ENCODE measurements at places on chromosomes 7 and 10. TPM values are rescaled to one million over a fixed set of nuclear protein-coding genes. Genes with fewer than 3 reads are reported as not detected.

DNA sequence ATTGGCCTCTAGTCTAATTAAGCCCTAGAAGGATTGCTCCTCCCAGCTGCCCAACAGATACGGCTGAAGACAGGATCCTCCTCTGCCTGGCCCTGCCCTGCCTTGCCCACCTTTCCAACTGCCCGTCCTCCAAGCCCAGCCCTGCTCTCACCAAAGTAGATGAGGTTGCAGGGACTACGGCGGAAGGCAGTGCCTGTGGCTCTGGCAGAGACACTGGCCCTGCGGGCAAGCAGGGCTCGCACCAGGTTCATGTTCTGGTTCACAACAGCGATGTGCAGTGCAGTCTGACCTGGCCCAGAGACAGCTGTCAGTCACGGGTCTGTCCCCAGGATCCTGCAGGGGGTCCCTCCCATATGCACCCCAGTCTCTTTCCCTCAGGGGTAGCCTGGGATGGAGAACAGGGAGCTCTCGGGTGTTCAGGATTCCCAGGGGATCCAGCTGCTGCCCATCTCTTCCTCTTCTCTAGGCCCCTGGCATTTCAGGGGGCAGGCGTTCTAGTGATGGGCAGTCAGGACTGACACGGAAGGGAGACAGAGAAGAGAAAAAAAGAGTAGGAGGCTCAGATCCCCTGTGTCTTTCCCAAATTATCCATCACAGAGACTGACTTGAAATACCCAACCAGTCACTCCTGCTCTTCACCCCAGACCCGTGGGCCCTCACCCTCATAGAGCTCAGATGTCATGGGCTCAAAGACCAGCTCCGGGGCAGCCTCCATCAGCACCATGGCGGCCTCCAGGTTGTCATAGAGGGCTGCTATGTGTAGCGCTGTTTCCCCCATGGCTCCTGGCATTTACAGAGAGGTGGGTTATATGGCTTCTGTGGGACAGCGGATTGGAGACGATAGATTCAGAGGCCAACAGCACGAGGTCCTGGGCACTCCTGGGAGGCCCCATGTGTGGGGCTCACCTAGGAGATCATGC lies 8.3 kb downstream of the TRPV6 start:
- H3K4me1 ChIP-seq = no peaks in the 10 kb centered on the region
- H3K27ac ChIP-seq = no peak overlapping the region
- DNase-seq = no peak
- no peaks in the 10 kb centered on the region for H3K36me3 ChIP-seq
- H3K27me3 ChIP-seq = no peaks in the 10 kb centered on the region

DNA sequence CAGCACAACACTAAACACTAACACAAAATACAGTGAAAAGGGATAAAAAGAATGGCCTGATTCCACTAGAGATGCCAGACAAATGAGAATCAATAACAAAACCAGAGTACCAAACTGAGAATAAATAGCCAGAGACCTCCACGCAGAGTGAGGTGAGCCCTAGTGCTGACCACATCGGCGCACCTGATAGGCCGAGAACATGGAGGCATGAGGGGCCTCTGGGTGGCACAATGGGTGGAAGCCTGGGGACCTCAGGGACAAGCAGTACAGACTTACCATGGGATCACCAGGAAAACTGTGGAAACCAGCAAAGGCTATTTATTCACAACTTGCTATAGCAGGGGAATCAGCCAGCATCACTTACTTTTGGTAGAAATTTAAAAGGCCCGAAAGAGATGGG lies 1.8 kb upstream of the CSGALNACT2 start:
- H3K4me1 ChIP-seq = peaks cover 7% of the 10 kb centered on the region
- no peak for DNase-seq
- H3K27me3 ChIP-seq = no peaks in the 10 kb centered on the region

The SMO gene
- 82.9 TPM for total RNA-seq

The NRP1 gene
- total RNA-seq = 327 TPM

The FGL2 gene
- total RNA-seq = 0.14 TPM

DNA sequence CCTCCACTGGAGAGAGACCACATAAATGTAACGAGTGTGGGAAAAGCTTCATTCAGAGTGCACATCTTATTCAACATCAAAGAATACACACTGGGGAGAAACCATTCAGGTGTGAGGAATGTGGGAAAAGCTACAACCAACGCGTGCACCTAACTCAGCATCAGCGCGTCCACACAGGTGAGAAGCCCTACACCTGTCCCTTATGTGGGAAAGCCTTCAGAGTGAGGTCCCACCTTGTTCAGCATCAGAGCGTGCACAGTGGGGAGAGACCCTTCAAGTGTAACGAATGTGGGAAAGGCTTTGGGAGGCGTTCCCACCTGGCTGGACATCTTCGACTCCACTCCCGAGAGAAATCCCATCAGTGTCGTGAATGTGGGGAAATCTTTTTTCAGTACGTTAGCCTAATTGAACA lies 20.6 kb downstream of the FAM200A start:
- H3K4me1 ChIP-seq = no peaks in the 10 kb centered on the region
- H3K27me3 ChIP-seq = no peaks in the 10 kb centered on the region
- no peak overlapping the region for H3K4me3 ChIP-seq
- H3K36me3 ChIP-seq = peaks cover 29% of the 10 kb centered on the region

DNA sequence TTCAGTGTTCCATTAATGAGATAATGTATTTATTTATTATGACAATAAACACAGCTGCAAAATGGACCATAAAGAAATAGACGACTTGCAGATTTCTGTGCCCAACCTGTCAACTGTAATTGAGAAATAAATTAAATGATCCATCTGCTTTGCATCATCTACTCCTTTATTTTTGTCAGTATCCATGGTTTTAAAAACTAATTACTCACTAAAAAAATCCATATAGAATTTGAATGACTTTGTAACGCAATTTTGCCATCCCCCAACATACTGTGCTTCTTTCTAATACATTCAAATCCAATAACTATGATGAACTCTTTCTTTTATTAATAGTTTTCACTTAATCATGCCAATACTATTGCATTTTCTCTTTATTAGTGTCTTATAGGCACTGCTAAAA lies 388.5 kb upstream of the SORCS1 start:
- DNase-seq = no peak
- no peaks in the 10 kb centered on the region for H3K27me3 ChIP-seq
- H3K4me1 ChIP-seq = no peaks in the 10 kb centered on the region
- H3K36me3 ChIP-seq = no peaks in the 10 kb centered on the region
- no peak overlapping the region for H3K27ac ChIP-seq

The EBLN1 gene
- total RNA-seq = not detected

- H3K4me3 ChIP-seq = no peak overlapping the region
- no peaks in the 10 kb centered on the region for H3K27me3 ChIP-seq
- H3K36me3 ChIP-seq = no peaks in the 10 kb centered on the region
- no peak overlapping the region for H3K27ac ChIP-seq
- no peak for DNase-seq
- H3K4me1 ChIP-seq = peaks cover 6% of the 10 kb centered on the region
Measured at GRCh38 chr10:69434169-69434568, 17.1 kb upstream of the TSPAN15 start.

GRCh38 chr10:14585287-14586193 lies 189.2 kb downstream of the FAM107B start:
- H3K27ac ChIP-seq = no peak overlapping the region
- no peak for DNase-seq
- no peaks in the 10 kb centered on the region for H3K27me3 ChIP-seq
- no peaks in the 10 kb centered on the region for H3K36me3 ChIP-seq
- H3K4me1 ChIP-seq = no peaks in the 10 kb centered on the region

GRCh38 chr7:18577096-18577771 lies 81.7 kb downstream of the HDAC9 start:
- H3K4me3 ChIP-seq = no peak overlapping the region
- H3K27ac ChIP-seq = no peak overlapping the region
- no peaks in the 10 kb centered on the region for H3K36me3 ChIP-seq
- peaks cover 10% of the 10 kb centered on the region for H3K4me1 ChIP-seq

- H3K36me3 ChIP-seq = no peaks in the 10 kb centered on the region
- H3K4me1 ChIP-seq = peaks cover 29% of the 10 kb centered on the region
- H3K27me3 ChIP-seq = no peaks in the 10 kb centered on the region
- DNase-seq = no peak
Measured at GRCh38 chr7:98283127-98283886, 1.8 kb downstream of the BRI3 start.

- peak within 1 kb of the TSS; percentile 27 for H3K4me3 ChIP-seq
- no peaks in the 10 kb centered on the region for H3K36me3 ChIP-seq
- no peak within 1 kb of the TSS for H3K27ac ChIP-seq
- H3K27me3 ChIP-seq = peaks cover 54% of the 10 kb centered on the region
- DNase-seq = peak; percentile 67
Measured at GRCh38 chr10:62373995-62374861, at the start of gene ZNF365. Gene ZNF365 (plus strand): TSS chr10:62374369. CDS start chr10:62376194, 1,825 bp downstream.

The GDF2 gene
- 3.5 TPM for total RNA-seq

DNA sequence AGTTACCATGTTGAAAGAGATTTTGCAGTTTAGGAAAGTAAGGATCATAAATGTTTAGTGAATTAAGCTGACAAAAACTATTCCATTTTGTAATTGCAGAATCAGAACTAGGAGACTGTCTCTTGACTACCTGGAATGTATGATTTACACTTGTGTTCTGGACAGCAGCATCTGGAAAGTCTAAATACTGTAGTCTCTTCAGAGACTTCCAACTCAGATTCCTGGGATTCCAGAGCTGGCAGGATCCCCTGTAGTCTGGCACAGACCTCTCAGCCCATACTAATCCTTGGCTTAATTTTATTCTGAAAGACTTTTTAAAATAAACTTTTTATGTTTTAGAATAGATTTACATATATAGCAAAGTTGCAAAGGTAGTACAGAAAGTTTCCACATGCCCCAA lies 452.7 kb downstream of the DPP6 start:
- no peaks in the 10 kb centered on the region for H3K36me3 ChIP-seq
- H3K27ac ChIP-seq = no peak overlapping the region
- no peaks in the 10 kb centered on the region for H3K27me3 ChIP-seq
- H3K4me1 ChIP-seq = no peaks in the 10 kb centered on the region
- DNase-seq = no peak
- H3K4me3 ChIP-seq = no peak overlapping the region

GRCh38 chr10:106442223-106442622 lies 722.3 kb downstream of the SORCS1 start:
- no peaks in the 10 kb centered on the region for H3K36me3 ChIP-seq
- H3K27me3 ChIP-seq = no peaks in the 10 kb centered on the region
- DNase-seq = no peak

The AKR1C3 gene
- 3.0 TPM for total RNA-seq

The VIPR2 gene
- total RNA-seq = 2.7 TPM

DNA sequence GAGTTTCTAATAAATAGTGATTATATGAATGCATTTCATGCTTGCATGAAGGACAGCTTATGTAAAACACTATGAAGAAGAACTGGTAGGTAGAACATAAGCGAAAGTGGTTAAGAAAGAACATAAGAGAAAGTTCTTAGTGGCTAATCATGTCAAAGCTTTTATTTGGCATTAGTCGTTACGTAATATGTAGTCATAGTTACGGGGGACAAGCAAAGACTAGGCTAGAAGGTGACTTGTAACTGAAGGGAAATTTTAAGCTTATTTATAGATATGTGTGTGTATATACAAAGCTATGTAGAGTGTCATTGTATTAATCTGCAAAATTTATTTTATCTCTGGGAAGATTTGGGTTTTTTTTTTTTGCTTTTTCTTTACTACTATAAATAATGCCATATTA lies 36.9 kb downstream of the CAPZA2 start:
- no peak overlapping the region for H3K4me3 ChIP-seq
- no peaks in the 10 kb centered on the region for H3K27me3 ChIP-seq
- peaks cover 55% of the 10 kb centered on the region for H3K36me3 ChIP-seq
- H3K4me1 ChIP-seq = no peaks in the 10 kb centered on the region

The PRSS37 gene
- total RNA-seq = not detected

DNA sequence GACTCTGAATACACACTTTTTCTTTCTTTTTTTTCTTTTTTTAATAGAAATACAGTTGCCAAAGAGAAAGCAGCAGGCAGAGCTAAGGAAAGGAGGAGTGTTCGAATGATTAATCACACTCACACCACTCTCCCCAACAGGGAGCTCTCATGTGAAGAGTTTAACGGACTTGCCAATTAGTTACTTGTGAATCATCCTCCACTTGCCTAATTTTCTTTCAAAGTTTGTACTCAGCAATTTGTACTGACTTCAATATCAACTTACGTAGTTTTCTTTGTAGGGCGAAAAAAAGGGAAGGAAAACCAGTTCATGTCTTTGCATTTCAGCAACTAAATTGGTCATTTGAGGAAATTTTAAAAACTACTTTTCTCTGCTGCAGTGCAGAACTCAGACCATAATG lies 109.2 kb downstream of the PIP4K2A start:
- no peaks in the 10 kb centered on the region for H3K36me3 ChIP-seq
- peaks cover 24% of the 10 kb centered on the region for H3K4me1 ChIP-seq
- H3K4me3 ChIP-seq = no peak overlapping the region
- peak overlapping the region; percentile 6 for H3K27ac ChIP-seq
- no peaks in the 10 kb centered on the region for H3K27me3 ChIP-seq

DNA sequence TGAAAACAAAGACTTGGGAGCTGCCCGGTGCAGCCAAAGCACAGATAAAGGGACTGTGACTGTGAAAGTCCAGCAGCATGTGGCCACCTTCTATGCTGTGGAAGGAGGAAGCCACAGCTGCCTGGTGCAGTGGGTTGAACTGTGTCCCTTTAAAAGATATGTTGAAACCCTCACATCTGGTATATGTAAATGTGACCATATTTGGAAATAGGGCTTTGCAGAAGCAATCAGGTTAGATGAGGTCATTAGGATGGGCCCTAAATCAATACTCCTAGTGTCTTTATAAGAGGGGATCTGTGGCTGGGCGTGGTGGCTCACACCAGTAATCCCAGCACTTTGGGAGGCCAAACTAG lies 136.9 kb downstream of the GLI3 start:
- peaks cover 25% of the 10 kb centered on the region for H3K4me1 ChIP-seq
- no peak for DNase-seq
- H3K4me3 ChIP-seq = no peak overlapping the region
- no peaks in the 10 kb centered on the region for H3K27me3 ChIP-seq
- no peaks in the 10 kb centered on the region for H3K36me3 ChIP-seq

DNA sequence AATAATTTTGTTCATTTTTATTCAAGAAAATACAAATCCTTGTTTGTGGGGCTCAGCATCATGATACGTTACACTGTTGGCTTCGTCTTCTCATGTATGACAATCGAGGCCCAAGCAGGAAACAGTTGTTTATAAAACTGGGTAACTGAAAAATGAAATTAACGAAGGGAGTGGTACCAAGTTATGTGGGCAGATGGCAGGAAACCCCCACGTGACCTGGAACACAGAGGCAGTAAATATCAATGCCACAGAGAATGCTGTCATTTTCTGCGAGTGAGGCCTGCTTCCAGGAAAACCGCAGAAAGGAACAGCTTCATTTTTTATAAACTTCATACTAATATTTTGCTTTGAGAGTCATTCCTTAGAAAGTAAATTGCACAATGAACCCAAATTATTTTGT lies 201.0 kb upstream of the ADARB2 start:
- DNase-seq = no peak
- H3K27me3 ChIP-seq = no peaks in the 10 kb centered on the region
- no peaks in the 10 kb centered on the region for H3K36me3 ChIP-seq
